ENCODE measurements at places on chromosomes 3 and 15. TPM values are rescaled to one million over a fixed set of nuclear protein-coding genes. Genes with fewer than 3 reads are reported as not detected.

KNL1 gene
- 39.5 TPM for total RNA-seq

PLA1A gene
- total RNA-seq = 0.42 TPM

LMOD3 gene
- total RNA-seq = 3.0 TPM

CCRL2 gene
- 2.5 TPM for total RNA-seq

CCR5 gene
- total RNA-seq = 1.4 TPM

ACTC1 gene
- total RNA-seq = 187 TPM

FSIP1 gene
- total RNA-seq = 3.0 TPM

FBXO40 gene
- not detected for total RNA-seq

GRCh38 chr3:64053581-64053980, 30.3 kb upstream of the PSMD6 start:
- DNase-seq = no peak

DNA sequence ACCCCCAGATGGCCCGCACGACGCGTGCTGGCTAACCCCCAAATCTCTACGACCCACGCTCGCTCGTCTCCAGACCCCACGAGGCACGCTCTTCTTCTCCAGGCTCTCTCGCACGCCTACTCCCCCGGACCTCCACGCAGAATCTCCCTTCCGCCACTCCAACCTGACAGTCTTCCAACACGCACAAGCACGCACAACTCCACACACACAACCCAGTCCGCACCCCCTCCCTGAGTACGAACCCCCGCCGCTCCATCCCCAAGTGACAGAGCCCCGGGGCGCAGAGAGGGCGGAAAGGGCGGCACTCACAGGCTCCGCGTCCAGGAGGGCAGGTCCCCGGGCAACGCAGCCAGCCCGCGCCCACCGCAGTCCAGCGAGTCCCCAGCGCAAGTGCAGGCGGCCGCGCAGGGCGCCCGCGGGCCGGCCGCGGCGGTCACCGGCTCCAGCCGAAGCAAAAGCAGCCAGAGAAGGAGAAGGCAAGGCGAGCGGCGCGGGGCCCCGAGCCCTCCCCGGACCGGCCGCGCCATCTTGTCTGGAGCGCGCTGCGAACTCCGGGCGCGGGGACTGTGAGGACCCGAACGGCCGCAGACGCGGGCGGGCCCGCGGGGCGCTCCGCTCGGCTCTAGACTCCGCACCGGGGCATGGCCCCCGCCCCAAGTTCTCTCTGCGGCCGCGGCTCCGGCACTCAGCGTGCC, 794 bp downstream of the LRIG1 start:
- no peak for DNase-seq

- DNase-seq = no peak
Observed at GRCh38 chr3:29168696-29169095, 112.2 kb upstream of the RBMS3 start.

DNA sequence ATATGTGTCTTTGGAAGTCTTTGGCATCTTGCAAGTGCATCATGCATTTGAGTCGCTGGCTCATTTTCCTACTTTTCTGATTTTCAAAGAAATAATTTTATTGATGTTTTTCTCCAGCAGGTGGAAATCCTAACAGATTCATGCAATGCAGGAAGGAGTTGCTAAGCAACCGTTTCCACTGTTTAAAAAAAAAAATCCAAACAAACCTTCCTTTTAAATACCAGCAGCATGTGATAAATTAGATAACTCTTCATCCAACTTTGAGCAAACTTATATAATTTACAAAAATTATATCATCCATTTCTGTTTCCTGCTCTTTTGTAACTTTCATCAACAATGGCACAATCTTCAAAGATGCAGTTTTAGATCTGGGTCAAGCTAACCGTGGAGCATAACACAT, 364.1 kb downstream of the MFSD1 start:
- DNase-seq = no peak

- no peak for DNase-seq
Observed at GRCh38 chr3:111727843-111728565, 131.1 kb upstream of the PHLDB2 start.

DNA sequence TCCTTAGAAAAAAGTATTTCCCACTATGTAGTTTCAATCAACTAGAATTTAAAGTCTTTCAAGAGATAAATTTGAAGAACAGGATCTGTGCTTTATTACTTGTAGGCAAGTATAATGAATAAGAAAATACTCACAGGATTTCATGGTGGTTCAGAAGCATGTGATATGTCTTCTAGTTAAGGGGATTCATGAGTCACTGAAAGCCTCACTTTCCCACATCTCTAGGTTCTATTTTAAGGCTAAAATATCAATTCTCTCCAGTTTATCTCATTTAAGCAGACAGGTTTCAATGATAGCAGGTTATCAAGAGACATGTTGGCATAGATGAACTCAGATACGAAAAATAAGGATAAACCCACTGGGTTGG, 437.8 kb upstream of the BCHE start:
- DNase-seq = no peak

GRCh38 chr3:133393204-133393603, 6.7 kb upstream of the BFSP2 start:
- DNase-seq = no peak

- no peak for DNase-seq
Observed at GRCh38 chr3:54514006-54514405, 391.7 kb downstream of the CACNA2D3 start.

- no peak for DNase-seq
Observed at GRCh38 chr3:186693843-186694242, 23.3 kb upstream of the KNG1 start.

DNA sequence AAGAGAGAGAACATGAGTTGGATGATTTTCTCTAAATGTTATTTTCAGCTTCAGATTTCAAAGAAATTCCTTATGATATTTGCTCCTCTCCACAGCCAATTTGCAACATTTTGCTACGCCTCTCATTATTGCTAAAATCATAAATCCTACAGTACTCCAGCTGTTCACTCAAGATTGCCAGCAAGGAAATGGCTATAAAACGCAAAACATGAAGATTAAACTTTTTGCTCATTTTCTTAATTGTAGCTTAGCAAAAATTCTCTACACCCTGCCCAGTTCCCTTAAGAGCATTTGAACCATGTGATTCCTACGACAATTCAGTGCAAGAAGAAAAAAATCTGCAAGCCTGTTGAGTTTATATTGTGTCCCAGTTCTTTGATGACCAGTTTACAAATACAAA, 6.8 kb downstream of the CHRNA3 start:
- no peak for DNase-seq

- no peak for DNase-seq
Observed at GRCh38 chr15:60649845-60650548, 171.1 kb upstream of the ICE2 start.

GRCh38 chr3:133461291-133461690, 61.4 kb downstream of the BFSP2 start:
- no peak for DNase-seq

DNA sequence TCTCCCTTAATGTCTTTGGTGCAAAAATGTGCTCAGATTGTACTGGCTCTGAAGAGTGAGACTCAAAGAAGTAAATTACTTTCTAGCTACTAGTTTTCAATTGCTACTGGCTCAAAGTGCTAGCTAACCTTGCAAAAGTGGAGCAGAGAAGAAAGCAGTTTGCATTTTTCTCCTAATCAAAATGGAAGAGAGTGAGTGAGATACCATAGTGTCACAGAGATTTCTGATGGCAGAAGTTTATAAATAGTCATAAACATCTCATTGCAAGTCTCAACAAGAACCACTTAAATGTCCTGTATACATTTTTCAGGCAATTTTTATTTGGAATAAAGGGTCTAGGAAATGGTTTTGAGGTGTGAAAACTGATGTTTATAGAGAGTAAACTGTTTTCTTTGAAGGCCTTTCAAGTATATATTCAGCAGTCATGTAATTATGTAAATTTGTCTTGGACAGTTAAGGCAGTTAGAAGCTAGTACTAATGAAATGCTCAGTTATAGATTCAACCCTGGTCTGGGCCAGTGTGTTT, 237.7 kb upstream of the GOLIM4 start:
- no peak for DNase-seq

GRCh38 chr15:78021761-78022160, 55.8 kb downstream of the TBC1D2B start:
- no peak for DNase-seq

DNA sequence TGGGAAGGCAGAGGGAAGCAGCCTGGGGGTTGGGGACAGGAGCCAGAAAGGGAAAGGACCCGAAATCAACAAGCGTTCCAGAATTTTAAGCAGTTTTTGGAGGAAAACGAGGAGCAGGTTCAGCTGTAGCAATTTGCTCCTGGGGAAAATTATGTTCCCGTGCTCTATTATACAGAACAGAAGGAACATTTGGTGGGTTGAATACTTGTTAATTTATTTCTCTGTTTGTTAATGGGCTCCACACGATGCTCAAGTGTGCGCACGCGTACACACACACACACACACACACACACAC, 149.2 kb upstream of the LINGO1 start:
- DNase-seq = no peak

DNA sequence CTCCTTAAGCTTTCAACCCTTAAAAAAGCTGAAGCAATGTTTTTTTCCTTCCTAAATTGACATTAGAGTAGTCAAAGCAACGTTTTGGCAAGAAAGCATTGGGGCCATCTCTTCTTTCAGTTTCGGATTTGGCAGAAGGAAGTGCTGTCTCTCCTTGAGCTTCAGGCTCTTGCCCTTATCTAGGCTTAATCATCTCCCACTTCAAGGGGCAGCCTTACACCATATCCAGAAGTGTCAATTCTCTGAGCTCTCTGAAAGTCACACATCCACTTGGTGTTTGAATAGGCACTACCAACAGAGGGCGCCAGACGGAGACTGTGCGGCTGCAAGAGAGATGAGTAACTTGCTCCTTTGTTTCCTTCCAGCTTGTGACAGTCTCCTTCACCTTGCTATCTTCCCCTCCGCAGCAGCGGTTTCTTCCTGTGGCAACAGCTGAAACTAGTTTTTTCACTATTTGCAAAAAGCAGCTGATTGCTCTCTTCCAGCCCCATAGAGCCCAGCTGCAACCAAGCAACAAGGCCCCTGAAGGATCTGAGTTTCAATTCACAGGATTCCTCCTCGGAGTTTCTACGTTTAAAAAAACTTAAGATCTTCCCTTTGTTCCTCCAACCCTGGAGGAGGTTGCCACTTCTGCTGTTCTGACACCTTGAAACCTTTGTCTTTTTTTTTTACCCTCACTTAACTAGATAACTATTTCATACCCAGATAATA, 147.0 kb upstream of the SLCO3A1 start:
- no peak for DNase-seq
